ENCODE measurements at places on chromosomes 7 and 10.

- DNase-seq: no peak
Observed at GRCh38 chr7:39703144-39703543, 79.8 kb downstream of the RALA start.

DNA sequence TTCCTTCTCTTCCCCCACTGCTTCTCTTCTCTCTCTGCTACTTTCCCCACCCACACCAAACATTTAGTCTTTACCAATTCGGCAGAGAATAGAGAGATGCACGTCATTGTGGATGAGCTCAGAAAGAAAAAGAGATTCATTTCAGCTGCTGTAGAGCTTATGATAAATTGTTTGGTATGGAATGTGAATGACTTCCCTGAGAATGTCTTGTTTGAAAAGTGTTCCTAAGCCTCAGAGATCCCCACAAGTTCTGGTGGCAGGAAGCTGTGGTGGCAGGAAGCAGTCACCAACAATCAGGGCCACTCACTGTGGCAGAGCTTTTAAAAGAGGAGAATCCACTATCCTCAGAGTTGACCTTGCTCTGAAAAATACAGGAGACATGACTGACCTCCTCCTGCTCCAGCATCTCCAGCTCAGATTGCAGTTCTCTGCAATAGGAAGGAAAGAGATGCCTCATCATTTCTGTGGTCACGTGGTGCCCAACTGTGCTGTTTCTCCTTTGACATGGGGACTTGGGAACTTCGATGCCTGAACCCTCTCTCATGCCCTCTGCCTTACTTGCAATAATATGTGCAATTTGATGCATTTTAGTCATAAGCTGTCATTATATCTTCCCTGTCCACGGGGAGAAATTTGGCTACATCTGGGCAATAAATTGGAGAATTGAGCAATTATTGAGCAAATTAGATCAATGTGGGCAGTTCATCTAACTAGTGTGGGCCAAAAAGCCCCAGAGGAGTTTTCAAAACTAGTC is 76.5 kb downstream of the BMPER start:
- DNase-seq: no peak

GRCh38 chr7:7984424-7984823 is 15.8 kb downstream of the GLCCI1 start:
- no peak for DNase-seq

DNA sequence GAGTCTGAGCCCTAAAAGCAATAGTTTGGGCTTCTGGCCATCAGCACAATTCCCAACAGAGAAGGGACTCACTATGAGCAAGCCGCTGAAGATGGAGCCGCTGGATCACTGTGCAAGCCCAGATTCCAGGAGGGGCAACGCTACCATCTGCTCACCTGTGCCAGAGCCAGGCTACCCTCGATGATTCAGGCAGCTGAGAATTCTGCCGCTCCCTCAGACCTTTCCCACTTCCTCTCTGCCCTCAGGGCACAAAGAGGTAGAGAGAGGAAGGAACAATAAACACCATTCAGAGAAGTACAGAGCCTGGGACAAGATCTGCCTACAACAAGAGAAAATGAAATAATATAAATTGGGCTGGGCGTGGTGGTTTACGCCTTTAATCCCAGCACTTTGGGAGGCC is 98.1 kb downstream of the MYOF start:
- no peak for DNase-seq

GRCh38 chr7:16554518-16555236 is 28.1 kb downstream of the LRRC72 start:
- DNase-seq: no peak

DNA sequence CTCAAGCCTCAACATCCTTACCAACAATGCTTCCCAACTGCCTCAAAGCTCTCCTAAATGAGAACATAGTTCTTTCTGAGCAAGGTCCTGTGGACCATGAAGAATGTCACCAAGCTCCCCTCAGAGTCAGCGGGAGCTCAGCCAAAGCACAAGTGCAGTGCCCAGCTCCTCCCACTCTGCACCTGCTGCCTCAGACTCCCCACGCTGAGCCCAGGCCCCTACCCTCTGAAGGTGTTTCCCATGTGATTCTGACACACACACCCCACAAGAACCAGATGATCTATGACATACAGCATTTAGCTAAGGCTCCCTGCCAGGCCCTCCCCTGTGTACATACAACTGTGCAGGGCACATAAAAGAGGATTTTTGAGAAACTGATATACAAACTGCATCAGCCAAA is 19.2 kb downstream of the ERCC6 start:
- no peak for DNase-seq

Data from NCI-H748 treated with DMSO at 0.1 percent for 48 hours (cell line).